ENCODE measurements at places on chromosomes 16 and 17.

DNA sequence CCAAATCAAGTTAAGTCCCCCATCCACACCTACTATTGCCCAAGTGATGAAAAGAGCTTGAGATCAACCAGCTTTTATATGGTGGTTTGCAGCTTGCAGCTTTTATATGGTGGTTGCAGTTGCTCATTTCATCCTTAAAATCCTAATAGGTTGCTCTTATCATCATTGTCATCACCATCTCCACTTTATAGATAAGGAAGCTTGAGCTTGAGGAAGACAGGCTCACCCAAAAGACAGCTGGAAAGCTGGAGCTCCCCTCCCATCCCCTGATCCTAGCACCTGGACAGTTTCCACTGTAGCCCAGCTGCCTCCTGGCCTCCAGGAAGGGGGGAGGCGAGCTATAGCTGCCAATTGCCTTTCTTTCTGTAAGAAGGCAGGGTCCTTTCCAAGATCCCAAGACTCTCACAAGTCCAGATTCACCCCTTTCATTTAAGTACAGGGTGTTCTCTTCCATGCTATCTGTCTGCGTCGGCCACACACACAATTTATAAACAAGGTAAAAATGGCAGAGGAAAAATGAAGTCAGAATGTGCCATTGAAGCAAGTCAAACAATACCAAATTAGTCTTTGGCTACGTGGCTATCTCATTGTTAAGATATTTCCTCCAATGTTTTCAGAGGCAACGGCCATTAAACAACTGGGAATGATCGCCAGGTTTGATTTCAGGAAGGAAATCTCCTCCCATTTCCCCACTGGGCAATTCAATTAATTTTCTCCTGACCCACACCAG is 63.3 kb downstream of the PECAM1 start:
- no peak for DNase-seq

- DNase-seq, result no peak
Observed at GRCh38 chr16:46713634-46714033, 24.2 kb downstream of the ORC6 start.

DNA sequence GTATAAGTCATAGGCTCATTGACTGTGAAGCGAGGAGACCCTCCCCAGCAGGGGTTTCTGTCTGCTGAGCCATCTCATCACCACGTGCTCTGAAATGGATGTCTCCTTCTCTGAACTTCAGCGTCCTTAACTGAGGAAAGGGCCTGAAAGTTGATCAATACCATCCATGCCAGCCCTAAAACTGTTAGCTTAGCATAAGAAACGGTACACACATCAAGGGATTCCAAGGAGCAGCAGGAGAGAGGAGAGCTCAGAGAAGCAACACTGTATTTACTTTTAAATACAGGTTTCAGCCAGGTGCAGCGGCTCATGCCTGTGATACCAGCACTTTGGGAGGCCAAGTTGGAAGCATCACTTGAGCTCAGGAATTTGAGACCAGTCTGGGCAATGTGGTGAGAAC is 248.9 kb upstream of the TNRC6C start:
- no peak for DNase-seq

- no peak for DNase-seq
Observed at GRCh38 chr16:2950353-2950724, 13.7 kb upstream of the KREMEN2 start.

DNA sequence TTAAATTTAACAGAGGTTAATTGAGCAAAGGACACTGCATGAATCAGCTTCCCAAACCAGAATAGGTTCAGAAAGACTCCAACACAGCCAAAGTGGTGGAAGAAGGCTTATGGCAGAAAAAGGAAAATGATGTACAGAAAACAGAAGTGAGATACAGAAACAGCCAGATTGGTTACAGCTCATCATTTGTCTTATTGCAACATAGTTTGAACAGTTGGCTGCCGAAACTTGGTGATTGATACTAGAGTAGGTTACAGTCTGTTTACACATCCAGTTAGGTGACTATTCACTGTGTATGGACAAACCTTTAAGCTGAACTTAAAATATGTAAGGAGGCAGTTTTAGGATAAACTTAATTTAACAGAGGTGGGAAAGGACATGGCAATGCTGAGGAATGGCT is 18.3 kb downstream of the TMEM100 start:
- no peak for DNase-seq

- peak; percentile 32 for DNase-seq
Observed at GRCh38 chr16:23948949-23949411, 113.2 kb downstream of the PRKCB start.

- DNase-seq, result no peak
Observed at GRCh38 chr16:51210087-51210486, 59.0 kb upstream of the SALL1 start.

- DNase-seq, result no peak
Observed at GRCh38 chr16:24775455-24775854, 46.0 kb downstream of the TNRC6A start.

DNA sequence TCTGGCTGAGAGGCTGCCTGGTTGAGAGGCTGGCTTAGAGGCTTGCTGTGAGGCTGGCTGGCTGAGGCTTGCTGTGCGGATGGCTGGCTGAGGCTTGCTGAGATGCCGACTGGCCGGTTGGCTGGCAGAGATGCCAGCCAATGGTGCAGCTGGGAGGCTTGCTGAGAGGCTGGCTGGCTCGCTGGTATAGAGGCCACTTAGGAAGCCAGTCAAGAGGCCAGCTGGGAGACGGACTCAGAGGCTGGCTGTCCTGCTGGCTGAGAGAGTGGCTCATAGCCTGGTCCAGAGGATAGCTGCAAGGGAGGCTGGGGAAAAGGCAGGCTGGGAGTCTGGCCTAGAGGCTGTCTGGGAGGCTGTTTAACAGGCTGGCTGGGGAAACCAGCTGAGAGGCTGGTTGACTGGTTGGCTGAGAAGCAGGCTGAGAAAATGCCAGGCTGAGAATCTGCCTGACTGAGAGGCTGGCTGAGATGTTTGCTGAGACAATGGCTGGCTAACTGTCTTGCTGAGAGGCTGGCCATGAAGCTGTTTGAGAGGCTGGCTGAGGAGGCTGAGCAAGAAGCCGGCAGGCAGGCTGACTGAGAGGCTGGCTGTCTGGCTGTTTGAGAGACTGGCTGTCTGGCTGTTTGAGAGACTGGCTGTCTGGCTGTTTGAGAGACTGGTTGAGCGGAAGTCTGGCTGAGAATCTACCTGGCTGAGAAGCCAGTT is 37.5 kb upstream of the ACSM2B start:
- DNase-seq, result no peak

DNA sequence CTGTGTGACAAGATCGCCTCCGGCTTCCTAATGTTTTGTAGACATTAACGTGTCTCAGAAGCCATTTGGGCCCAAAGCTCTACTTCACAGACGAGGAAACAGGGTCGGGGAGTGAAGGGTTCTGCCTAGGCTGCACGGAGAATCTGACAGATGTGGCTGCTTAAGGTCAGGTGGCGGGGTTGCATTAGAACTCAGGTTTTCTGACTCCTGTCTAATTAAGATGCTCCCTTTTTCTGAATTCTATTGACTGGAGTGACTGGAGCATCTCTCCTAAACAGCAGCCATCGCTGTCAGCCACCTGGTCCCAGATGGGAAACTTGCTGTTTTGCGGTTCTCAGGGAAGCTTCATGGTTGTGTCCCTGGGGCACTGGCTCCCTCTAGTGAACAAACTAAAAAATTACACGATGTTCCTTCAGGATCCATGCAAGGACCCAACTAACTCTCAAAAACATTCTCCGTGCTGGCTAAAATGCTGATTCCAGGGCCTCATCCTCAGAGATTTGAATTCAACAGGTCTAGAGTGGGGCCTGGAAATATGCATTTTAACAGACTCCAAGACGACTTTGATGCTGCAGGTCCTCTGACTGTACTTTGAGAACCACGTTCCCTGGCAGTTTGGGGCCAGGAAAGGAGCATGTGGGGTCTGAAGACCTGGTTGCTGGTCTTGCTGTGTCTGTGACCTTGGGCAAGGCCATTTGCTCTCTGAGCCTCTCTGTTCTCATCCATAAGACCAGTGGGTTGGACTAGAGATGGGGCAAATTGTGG is 117.4 kb downstream of the IRF8 start:
- DNase-seq, result no peak

DNA sequence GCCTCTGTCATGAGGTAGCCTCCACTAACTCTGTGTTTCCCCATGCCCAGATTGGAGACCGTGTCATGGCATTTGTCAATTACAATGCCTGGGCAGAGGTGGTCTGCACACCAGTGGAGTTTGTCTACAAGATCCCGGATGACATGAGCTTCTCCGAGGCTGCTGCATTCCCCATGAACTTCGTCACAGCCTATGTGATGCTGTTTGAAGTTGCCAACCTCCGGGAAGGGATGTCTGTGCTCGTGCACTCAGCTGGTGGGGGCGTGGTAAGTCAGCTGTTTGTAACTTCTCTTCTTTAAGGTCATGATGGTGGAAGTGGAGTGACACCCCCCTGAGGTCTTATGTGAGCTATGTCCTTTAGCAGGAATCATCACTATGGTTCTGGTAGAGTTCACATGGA is 36.8 kb downstream of the VAT1L start:
- DNase-seq, result no peak

- DNase-seq, result no peak
Observed at GRCh38 chr16:7921345-7921744, 588.7 kb downstream of the RBFOX1 start.

GRCh38 chr17:64470625-64471024 is 21.7 kb downstream of the MILR1 start:
- no peak for DNase-seq

DNA sequence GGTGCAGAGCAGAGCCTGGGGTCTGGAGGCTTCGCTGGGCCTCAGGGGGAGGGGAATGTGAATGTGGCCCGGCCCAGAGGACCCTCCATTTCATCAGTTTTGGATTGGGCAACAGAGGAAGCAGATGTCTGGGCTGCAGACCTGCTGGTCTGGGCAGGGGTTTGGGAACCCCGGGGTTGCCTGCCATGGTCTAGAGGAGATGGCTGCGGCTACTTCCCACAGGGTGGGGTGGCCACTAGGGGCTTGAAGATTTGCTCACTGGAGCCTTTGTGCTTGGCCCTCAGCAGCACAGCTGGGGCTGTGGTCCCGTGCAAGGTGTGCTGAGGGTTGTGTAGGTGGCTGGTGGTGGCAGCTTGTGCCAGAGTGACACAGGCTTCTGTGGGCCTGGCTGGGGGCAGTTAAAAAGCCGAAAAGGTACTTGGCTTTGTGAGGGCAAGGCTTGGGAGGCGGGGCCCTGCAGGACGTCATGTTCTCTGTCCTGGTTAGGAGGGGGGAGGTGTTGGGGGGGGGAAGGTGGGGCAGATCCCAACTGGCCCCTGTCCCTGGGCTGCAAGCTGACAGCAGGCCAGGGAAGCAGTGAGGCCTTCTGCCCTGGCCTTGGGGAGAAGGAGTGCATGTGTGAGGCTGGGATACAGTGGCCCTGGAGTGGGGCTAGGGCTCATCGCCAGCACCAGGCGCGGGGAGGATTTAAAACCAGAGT is 98.0 kb downstream of the KPNA2 start:
- no peak for DNase-seq

DNA sequence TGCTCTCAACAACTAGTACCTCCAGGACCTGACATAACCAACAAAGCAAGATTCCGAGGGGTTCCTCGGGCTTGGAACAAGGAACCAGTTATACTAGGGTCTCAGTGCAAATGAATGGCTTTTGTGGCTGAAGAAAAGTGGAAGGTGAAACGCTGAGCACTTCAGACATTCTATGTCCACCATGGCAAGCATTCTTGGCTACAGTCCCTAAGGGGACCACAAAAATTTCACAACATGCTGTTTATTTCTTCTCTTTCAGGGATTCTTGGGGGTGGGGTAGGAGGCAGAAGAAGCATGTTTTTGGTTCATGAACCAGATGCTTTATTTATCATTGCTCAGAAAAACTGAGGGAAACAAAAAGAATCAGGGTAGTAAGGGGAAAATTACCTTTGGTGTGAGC is 479.9 kb upstream of the CDH11 start:
- no peak for DNase-seq

- no peak for DNase-seq
Observed at GRCh38 chr17:57089391-57089790, 4.3 kb downstream of the AKAP1 start.

DNA sequence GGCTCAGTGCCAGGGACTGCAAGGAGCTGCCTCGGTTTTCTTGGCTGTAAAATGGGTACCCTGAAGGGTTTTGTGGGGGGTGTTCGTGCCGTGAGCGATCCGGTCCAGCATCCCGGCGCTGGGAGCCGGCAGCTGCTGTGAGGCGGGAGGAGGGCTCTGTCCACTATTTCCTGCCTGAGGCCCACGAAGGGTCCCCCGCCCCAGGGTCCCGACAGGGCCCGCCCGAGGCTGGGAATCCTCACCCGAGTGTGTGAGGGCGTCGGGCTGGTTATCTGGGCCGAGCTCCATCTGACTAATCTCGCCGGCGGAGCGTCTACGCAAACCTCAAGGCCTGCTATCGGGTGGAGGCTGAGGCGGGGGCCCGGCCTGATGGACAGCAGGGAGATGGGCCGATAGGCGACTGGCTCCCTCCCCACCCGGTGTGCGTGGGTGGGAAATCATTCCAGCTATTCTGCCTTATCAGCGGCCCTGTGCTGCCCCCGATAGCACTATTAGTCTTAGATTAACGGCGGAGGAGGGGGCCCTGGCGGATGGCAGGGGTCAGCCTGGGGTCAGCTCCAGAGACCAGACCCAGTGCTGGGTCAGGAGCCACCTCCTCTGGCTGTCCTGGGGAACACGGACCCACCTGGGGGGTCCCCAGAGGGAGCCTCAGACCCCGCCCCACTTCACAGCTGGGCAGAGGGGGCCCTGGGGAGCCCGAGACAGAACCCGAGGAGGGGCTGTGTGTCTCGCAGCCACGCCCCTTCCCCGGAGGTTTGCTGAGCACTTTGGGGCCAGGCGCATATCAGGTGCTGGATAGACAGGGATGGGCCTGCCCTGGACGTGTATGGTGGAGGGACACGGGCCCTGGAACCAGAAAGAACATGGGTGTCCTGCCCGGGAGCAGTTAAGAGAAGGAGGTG is 44.7 kb downstream of the ZFPM1 start:
- no peak for DNase-seq

DNA sequence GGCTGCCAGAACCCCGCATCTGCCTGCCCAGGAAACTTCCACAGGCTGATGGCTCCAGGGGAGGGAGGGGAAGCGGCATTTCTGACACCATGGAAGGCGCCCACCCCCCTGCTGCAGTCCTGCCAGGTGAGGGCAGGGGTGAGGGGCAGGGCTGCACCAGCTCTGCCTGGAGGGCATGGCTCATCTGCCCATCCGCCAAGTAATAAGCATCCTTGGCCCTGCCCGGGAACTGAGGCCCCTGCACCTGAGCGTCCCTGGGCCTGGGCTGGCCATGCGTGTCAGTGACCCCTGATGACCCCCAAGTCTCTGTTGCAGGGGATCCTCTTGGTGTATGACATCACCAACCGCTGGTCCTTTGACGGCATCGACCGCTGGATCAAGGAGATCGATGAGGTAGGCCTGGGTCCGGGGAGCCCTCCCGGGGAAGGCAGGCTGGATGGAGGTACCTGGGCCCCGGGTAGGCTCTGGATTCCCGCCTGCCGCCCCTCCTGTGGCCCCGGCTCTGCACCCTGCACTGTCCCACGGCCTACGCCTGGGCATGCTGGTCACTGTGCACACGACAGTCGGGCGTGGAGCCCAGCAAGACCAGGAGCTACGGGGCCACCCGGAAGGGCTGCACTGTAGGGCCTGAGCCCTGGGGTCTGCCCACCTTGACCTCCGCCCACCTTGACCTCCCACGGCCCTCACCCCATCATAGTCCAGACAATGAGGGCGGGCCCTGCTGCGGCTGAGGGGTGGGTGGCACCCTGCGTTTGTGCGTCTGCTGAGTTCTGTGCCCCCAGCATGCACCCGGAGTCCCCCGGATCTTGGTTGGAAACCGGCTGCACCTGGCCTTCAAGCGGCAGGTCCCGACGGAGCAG is 5.4 kb upstream of the WFIKKN1 start:
- no peak for DNase-seq

GRCh38 chr17:323181-323580 is 29.4 kb downstream of the RPH3AL start:
- no peak for DNase-seq

GRCh38 chr17:44097110-44097958 is 26.1 kb downstream of the HDAC5 start:
- DNase-seq, result no peak

- DNase-seq, result no peak
Observed at GRCh38 chr16:30054959-30055553, 10.5 kb upstream of the ALDOA start.
